ENCODE measurements at places on chromosomes 7 and 10. TPM values are rescaled to one million over a fixed set of nuclear protein-coding genes. Genes with fewer than 3 reads are reported as not detected.

Gene CAMK2B
- total RNA-seq: 0.26 TPM

DNA sequence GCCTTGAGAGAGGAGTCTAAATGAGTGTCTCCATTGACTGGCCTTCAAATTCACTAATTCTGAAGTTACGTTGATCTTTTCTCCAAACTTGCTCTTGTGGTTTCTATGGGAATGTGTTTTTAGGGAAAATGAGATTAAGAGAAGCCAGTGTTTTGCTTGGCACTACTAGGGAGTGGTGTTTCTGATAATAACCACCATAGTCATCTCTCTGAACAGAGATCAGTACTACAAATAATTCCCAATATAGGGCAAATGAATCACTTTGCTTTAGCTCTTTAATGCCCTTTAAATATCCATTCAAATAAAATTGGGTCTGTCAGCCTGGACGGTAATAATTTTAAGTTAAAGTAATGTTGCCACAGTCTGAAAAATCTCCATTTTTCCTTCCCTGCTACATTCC, 90.8 kb downstream of the NRF1 start:
- no peaks in the 10 kb centered on the region for H3K36me3 ChIP-seq
- H3K4me1 ChIP-seq: no peaks in the 10 kb centered on the region
- peak; percentile 82 for DNase-seq
- H3K27ac ChIP-seq: no peak overlapping the region
- no peaks in the 10 kb centered on the region for H3K27me3 ChIP-seq

GRCh38 chr10:130259380-130259779, 123.2 kb downstream of the GLRX3 start:
- DNase-seq: no peak
- no peaks in the 10 kb centered on the region for H3K4me1 ChIP-seq
- no peaks in the 10 kb centered on the region for H3K36me3 ChIP-seq
- no peak overlapping the region for H3K4me3 ChIP-seq
- no peak overlapping the region for H3K27ac ChIP-seq
- H3K27me3 ChIP-seq: no peaks in the 10 kb centered on the region

DNA sequence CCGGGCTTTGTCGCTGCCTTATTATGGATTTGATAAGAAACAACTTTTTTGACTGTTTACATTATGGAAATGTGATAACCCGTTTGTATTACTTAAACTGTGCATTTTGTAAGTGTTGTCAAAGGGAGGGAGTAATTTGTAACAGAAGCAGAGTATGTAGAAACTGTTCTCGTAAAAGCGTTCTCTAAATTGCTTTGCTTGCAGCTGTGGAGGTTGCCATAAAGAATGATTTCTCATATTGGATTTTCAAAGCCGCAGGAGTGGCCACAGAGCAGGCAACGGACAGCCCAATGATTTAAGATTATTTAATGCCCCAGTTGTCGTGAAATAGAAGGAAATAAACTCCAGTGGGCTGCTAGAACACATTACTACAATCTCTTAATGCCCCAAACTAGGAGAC, 114.0 kb upstream of the INSYN2A start:
- H3K27me3 ChIP-seq: no peaks in the 10 kb centered on the region
- no peaks in the 10 kb centered on the region for H3K36me3 ChIP-seq
- no peak for DNase-seq
- no peak overlapping the region for H3K27ac ChIP-seq

Gene ZNF33A
- total RNA-seq: 11.8 TPM

GRCh38 chr10:78537018-78537417, 503.4 kb downstream of the RPS24 start:
- H3K4me3 ChIP-seq: no peak overlapping the region
- peaks cover under 1% of the 10 kb centered on the region for H3K4me1 ChIP-seq
- H3K27me3 ChIP-seq: no peaks in the 10 kb centered on the region
- DNase-seq: no peak

DNA sequence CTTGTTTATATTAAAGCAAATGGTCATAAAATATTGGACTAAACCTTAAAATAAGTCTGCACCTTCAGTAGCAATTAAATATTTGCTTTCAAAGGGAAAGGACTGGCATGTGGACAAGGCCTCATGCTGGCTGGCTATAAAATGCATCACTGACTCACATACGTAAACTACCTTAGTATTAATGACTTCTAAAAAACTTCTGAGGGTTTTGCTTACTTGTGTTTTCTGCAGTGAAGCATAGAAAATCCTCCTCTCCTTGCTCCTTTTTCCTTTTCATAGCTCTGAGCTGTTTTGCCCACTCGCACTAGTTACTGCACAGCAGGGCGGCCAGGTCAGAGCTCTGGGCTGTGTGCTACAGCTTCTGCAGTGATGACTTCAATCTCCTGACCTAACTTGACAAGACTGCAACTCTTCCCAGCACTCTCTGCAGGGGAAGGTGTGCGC, 82.3 kb downstream of the CUL2 start:
- no peak for DNase-seq
- H3K27ac ChIP-seq: no peak overlapping the region
- peaks cover 2% of the 10 kb centered on the region for H3K36me3 ChIP-seq
- no peak overlapping the region for H3K4me3 ChIP-seq
- H3K4me1 ChIP-seq: peaks cover 2% of the 10 kb centered on the region

Gene CPXM2
- total RNA-seq: 48.1 TPM

DNA sequence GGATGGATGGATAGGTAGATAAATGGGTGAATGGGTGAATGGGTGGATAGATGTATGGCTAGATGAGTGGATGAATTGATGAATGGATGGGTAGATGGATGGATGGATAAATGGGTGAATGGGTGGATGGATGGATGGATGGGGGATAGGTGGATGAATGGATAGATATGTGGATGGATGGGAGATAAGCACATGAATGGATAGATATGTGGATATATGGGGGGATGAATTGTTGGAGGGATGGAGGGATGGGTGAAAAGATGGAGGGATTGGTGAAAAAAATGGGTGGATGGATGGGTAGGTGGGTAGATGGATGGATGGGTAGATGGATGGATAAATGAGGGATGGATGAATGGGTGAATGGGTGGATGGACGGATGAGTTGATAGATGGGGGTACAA, 196.4 kb downstream of the FRMD4A start:
- no peaks in the 10 kb centered on the region for H3K4me1 ChIP-seq
- H3K27me3 ChIP-seq: peaks cover 5% of the 10 kb centered on the region
- no peak overlapping the region for H3K27ac ChIP-seq
- no peak for DNase-seq

DNA sequence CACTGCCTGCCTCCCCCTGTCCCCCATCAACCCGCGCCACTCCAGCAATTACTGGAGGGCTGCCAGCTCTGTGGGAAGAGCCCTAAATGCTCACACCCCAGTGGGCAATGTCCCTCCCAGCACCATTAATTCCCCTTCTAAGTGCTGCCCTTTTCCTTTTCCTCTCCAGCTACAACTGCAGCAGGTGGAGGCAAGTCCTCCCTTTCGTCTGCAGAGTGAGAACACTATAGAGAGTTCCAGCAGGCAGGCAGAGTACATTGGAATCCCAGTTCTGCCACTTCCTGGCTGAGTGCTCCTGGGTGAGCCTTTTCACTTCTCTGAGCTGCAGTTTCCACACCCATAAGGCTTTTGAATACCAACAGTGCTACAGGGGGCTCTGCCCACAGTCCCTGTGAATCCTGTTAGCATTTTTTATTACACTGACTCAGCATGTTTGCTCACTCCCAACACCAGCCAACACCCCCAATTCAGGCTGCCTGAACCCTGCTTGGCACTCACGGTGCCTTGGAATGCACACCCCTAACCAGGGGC, 447.0 kb downstream of the GRID1 start:
- no peak overlapping the region for H3K4me3 ChIP-seq
- no peak overlapping the region for H3K27ac ChIP-seq
- H3K27me3 ChIP-seq: no peaks in the 10 kb centered on the region
- DNase-seq: no peak
- no peaks in the 10 kb centered on the region for H3K36me3 ChIP-seq
- H3K4me1 ChIP-seq: no peaks in the 10 kb centered on the region

- no peak for DNase-seq
- no peak overlapping the region for H3K27ac ChIP-seq
- H3K4me3 ChIP-seq: no peak overlapping the region
- no peaks in the 10 kb centered on the region for H3K4me1 ChIP-seq
- H3K36me3 ChIP-seq: no peaks in the 10 kb centered on the region
Measured at GRCh38 chr7:150784954-150785353, 15.2 kb downstream of the TMEM176B start.

DNA sequence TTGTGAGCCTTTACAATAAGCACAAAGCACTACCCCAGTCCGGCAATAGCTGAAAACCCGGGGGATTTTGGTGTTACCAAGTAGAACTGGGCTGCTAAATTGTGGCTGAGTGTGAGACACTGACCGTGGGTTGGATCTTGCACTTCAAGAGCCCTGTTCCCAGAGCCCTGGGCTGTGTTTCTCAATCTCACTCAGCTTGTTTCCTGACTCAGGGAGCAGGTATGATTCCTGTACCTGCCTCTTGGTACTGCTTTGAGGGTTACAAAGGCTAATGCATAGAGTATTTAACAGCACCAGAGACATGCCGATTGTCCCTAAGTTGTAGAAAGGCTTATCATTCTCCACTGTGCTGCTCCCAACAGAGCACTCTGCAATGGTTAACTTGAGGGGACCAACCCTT, 134.6 kb downstream of the TEX36 start:
- H3K36me3 ChIP-seq: no peaks in the 10 kb centered on the region
- no peak for DNase-seq
- H3K4me3 ChIP-seq: no peak overlapping the region
- no peaks in the 10 kb centered on the region for H3K27me3 ChIP-seq
- no peaks in the 10 kb centered on the region for H3K4me1 ChIP-seq
- H3K27ac ChIP-seq: no peak overlapping the region

- H3K27me3 ChIP-seq: no peaks in the 10 kb centered on the region
- no peaks in the 10 kb centered on the region for H3K36me3 ChIP-seq
- peaks cover 6% of the 10 kb centered on the region for H3K4me1 ChIP-seq
- peak; percentile 80 for DNase-seq
- H3K4me3 ChIP-seq: no peak overlapping the region
Measured at GRCh38 chr7:33805630-33806233, 99.6 kb upstream of the BMPER start.

GRCh38 chr10:244227-244626, 109.0 kb downstream of the ZMYND11 start:
- no peak overlapping the region for H3K4me3 ChIP-seq
- H3K27ac ChIP-seq: no peak overlapping the region
- peaks cover 15% of the 10 kb centered on the region for H3K36me3 ChIP-seq
- no peaks in the 10 kb centered on the region for H3K27me3 ChIP-seq
- no peak for DNase-seq
- H3K4me1 ChIP-seq: no peaks in the 10 kb centered on the region

DNA sequence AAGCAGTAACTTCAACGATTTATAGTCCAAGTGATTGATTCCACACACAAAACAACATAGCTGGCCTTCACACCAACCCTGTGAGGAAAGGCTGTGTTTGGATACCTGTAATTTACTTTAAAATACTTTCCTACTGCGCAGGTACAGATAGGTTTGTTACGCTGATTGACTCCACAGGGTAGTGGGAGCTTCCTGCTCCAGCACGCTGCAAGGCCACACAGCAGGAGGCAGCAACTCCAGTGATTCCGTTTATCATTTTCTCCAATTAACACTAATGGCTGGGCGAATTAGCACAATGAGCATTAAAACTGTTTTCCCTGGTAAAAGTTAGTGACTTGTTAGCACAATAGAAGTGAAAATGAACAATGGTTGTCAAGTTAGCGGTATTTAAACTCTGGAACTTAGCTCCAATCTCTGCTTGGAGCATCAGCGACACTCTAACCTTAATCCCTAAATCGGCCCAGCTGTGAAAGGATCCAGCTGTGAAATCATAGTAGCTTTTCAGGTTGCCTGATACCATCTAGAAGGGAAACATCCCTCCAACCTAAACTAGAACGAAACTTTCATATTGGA, 959 bp downstream of the DCLRE1C start:
- H3K4me1 ChIP-seq: peaks cover 2% of the 10 kb centered on the region
- H3K27ac ChIP-seq: peak overlapping the region; percentile 82
- no peaks in the 10 kb centered on the region for H3K27me3 ChIP-seq
- H3K4me3 ChIP-seq: peak overlapping the region; percentile 82

GRCh38 chr7:2117646-2118045, 115.1 kb downstream of the MAD1L1 start:
- H3K4me3 ChIP-seq: no peak overlapping the region
- DNase-seq: no peak
- H3K27ac ChIP-seq: no peak overlapping the region
- H3K27me3 ChIP-seq: no peaks in the 10 kb centered on the region
- H3K36me3 ChIP-seq: peaks cover 6% of the 10 kb centered on the region

GRCh38 chr7:372932-373791, 83.2 kb downstream of the FOXL3 start:
- H3K27ac ChIP-seq: no peak overlapping the region
- no peaks in the 10 kb centered on the region for H3K27me3 ChIP-seq
- H3K36me3 ChIP-seq: no peaks in the 10 kb centered on the region
- peak; percentile 18 for DNase-seq
- H3K4me1 ChIP-seq: no peaks in the 10 kb centered on the region
- H3K4me3 ChIP-seq: no peak overlapping the region

DNA sequence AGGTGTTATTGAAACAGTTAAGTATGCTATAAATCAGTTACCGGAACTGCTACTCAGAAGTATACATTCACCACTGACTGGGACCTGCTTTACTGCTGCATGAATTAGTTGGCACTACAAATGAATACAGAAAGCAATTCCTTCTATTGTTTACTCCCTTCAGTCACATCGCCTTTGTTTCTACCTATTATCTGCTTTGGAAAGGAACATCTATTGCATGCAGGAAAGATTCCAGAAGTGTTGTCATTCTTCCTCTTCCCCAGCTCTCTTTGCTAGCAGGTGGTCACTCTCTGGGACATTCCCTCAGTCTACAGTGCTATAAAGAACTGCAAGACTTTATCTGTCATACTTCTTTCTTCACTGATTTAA, 131.3 kb downstream of the ANK3 start:
- no peak for DNase-seq
- no peaks in the 10 kb centered on the region for H3K36me3 ChIP-seq
- H3K4me1 ChIP-seq: no peaks in the 10 kb centered on the region
- H3K27me3 ChIP-seq: no peaks in the 10 kb centered on the region

- no peaks in the 10 kb centered on the region for H3K27me3 ChIP-seq
- no peak overlapping the region for H3K27ac ChIP-seq
- H3K36me3 ChIP-seq: no peaks in the 10 kb centered on the region
Measured at GRCh38 chr10:100889546-100889945, 23.2 kb upstream of the SLF2 start.

Gene OR13A1
- not detected for total RNA-seq

GRCh38 chr7:78296644-78297371, 498.2 kb downstream of the PHTF2 start:
- H3K36me3 ChIP-seq: no peaks in the 10 kb centered on the region
- no peaks in the 10 kb centered on the region for H3K27me3 ChIP-seq
- H3K4me1 ChIP-seq: no peaks in the 10 kb centered on the region
- H3K27ac ChIP-seq: no peak overlapping the region

Gene NKX2-3
- total RNA-seq: not detected

Gene CFAP69
- total RNA-seq: 6.2 TPM

- peaks cover 4% of the 10 kb centered on the region for H3K27me3 ChIP-seq
- no peaks in the 10 kb centered on the region for H3K36me3 ChIP-seq
- H3K4me3 ChIP-seq: no peak overlapping the region
- DNase-seq: no peak
- no peak overlapping the region for H3K27ac ChIP-seq
Measured at GRCh38 chr10:110215286-110216170, 8.1 kb downstream of the MXI1 start.
